IMR-90 (cell line): ENCODE measurements at places on chromosomes 13 and 19. TPM values are rescaled to one million over a fixed set of nuclear protein-coding genes. Genes with fewer than 3 reads are reported as not detected.

DNA sequence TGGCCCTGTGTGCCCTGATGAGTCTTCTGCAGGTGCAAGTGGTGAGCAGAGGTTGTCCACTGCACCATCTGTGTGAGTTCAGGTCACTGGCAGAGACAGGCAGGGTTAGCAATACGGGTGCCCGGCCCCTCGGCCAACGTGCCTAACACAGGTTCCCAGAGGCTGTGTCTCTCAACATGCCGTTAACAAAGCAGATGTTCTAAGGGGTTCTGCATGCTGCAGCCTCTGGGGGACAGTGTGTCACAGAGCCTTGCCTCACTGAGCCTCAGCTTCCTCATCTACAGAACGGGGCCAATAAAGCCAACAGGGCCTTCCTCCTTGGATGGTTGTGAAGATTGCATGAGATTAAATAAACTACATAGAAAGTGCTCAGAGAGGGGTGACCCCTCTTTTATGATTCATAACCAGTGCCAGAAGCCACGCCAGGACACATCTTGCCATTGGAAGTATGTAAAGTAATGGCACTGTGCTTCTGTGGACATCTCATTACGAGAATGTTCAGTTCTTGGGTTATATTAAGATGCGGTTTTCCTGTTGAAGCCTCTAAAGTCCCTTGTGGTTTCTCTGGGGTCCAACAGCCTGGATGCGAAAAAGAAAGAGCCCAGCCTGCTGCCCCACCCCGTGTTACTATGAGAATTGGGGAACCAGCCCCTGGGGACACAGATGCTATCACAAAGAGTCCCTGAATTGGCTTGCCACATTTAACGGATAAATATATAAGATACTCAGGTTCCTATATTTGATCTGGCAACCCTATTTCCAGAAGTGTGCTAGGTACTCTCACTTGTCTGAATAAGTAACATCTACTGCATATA lies 11.2 kb upstream of the ARHGEF18 start:
- no peak for DNase-seq

Gene MEF2B
- under 0.01 and 0.18 TPM in 2 replicates for total RNA-seq

Gene LILRA1
- total RNA-seq, result not detected in 2 replicates

GRCh38 chr19:7925171-7925851 lies 624 bp downstream of the CTXN1 start:
- peak; percentile 73 for DNase-seq

- DNase-seq, result peak; percentile 33
Observed at GRCh38 chr13:77386880-77387606, 60.1 kb upstream of the MYCBP2 start.
